Stimulated activated CD4-positive, alpha-beta T cell treated with anti-CD3 and anti-CD28 coated beads, TNF-alpha, amount 100 ng/mL, for 4 hours (primary cell): ENCODE measurements at places on chromosomes 7 and 10.

DNA sequence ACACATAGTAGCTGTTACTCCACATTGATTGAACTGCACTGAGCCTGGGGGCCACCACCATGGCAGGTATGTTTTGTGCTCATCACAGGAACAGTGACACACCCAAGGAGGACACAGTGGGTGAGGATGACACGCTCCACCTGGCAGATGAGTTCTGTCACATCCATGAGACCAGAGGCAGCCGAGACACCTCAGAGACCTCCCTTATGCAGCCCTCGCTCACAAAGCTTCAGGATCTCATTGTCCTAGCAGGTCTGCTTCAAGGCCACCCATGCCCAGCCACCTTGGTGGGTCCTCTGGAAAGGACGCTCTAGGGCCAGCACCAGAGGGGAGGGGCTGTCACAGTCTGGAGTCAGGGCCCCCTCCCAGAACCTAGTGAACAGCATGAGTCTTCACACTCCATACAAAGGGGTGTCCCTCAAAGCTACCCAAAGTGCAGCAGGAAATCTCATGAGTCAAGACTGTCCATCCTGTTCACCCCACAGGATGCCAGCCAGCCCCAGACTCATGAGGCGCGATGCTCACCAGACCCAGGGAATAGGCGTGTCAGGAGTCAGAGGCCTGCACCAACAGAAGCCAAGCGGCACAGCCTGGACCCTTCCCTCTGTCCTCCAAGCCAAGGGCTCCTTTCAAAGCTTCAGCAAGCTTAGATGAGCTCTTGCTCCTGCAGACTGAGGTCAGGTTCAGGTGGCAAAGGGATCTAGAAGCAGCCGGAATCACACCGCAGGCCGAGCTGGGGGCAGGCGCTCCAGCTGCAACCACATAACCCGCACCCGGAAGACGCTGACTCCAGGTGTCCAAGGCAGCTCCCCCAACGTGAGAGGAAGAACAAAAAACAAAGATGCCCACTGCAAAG, 9.6 kb downstream of the FAM53B start:
- no peak for DNase-seq

DNA sequence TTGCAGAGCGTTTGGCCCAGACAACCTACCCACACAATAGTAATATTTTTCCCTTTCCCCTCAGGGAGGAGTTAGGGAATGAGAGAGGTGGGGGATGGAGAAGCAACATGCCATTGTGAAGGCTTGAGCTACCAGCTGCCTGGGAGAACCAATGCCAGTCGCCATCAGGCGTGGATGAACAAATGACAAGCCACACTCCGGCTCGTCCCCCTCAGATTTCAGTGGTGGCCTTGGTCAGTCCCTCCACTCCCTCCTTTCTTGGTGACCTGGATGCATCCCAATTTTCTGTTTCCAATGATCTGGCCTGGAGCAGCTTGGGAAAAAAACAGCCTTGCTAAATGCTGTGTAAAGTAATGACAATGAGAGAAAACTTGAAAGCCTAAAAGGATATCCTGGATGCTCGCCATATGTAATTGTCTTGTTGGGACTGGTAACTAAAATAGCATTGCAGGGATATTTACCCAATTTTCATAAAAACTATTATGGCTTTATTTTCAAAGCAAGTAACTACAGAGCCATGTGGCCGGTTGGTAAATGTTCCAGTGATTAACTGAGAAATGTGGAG, 110.7 kb downstream of the ICA1 start:
- DNase-seq: no peak

- no peak for DNase-seq
Measured at GRCh38 chr7:13851736-13852135, 137.7 kb downstream of the ETV1 start.

DNA sequence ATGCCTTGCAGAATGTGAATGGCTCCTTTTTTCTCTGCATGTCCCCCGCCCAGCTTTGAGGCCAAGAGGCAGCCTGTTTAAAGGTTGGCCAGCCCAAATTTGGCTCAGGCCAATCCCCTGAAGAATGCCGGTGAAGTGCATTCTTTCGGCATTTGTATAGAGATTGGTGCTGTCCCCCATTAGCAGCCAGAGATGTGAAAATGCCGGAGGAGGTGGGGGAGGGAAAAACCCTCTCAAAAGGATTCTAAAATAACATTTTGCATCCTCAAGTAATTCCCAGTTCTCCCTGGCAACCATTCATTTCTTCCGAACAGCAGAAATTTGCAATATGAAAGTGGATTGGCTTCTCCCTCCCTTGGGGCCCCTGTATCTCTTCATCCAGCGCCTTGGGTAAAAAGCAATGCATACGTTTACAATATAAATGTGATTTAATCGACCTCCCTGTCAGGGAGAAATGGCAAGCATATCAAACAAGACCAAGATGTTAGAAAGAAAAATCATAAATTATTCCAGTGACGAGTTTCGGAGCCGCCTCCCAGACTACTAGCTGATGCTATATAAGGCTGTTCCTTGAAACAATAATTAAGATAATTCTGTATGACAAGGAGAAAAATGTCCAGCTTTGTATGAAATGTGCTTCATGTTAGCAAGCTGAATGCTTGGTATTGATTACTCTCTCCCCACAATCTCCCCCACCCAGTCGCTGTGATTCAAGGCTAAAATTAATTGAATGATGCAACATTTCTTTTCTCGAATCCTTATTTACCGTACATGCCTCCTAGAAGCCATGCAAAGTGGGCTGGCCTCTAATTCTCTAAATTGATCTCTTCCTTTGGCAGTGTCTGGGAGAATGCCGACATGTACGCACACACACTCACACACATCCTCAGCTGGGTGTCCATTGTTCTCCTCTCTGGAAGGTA, 323.7 kb downstream of the RPS24 start:
- DNase-seq: no peak

- no peak for DNase-seq
Measured at GRCh38 chr10:80659289-80659688, 121.6 kb downstream of the SH2D4B start.

DNA sequence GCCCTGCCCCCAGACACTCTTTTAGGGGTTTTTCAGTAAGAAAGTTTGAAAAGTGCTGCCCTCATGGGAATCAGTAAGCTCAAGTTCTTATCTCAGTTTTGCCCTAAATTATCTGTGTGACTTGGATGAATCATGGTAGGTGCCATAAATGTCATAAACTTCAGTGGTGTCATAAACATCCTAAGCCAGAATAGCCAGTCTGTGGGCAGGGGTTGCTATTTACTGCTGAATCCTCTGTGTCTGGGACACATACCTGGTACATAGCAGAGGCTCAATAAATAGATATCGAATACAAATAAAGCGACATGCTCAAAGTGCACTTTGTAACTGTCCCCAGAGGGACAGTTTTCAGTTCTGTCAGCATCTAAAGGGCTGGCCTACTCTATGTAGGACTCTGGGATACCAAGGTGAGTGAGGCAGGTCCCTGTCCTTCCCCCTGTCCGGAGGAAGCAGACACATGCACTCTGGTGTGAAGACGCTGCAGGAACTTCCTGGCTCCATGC, 502.1 kb downstream of the RPS24 start:
- no peak for DNase-seq

DNA sequence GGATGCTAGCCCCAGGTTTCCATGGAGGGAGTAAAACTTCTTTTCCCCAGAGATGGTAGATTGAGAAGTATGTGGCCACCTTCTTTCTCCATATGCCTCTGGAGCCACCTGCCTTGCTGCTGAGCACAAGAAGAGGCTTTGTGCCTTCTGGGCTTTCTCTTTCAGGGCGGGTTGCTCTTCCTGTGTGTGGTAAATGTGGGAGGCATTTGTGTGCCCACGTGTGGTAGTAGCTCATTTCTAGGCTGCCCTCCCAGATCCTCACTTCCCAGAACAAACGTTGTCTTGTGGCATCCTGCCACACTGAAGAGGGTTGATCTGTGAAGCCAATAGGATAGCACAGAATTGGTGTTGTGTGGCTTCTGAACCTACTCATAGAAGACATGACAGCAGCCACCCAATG, 342.0 kb upstream of the PODXL start:
- no peak for DNase-seq

DNA sequence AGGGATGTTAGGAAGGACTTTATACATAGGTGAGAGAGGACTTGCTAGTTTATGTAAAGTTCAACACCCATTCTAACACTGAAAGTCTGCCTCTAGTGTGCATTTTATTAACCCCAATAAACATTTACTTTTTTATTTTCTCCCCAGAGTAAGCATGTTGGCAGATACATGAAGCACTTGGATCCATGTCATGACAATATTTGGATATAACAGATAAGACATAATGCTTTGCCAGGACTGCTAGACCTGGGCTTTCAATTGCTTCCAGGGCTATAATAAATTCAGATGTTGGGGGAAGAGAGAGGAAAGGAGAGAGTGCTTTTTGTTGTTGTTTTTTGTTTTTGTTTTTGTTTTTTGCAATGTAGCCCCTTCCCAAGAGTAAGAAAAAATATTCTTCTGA, 269.3 kb upstream of the LRRTM3 start:
- DNase-seq: no peak

DNA sequence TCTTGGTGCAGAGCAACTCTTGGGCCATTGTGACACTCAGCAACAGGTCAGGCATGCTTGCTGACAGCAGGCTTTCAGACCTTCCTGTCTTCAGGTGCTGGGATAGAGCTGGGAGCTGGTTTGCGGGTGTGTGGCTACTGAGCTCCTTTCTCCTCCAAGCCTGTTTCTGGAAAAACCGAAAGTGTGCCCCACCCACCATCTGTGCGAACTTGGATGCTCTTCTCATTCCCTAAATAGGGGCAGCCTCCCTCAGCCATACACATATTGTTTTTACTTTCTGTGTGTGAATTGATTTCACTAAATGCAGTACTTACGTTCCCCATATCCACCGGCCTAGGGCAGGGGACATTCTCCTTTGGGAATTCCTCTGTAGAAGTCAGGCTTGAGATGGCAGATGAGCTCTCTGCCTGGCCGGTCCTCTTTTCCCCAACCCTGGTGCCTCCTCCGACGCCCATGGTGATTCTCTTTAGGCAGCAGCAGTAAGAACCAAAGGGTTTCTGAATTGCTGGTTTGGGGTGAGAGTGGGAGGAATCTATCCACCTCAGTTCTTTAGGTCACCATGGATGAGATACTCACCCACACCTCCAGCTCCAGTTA, 6.3 kb upstream of the NEUROG3 start:
- DNase-seq: no peak

GRCh38 chr7:55502124-55502857, 70.0 kb downstream of the VOPP1 start:
- no peak for DNase-seq

DNA sequence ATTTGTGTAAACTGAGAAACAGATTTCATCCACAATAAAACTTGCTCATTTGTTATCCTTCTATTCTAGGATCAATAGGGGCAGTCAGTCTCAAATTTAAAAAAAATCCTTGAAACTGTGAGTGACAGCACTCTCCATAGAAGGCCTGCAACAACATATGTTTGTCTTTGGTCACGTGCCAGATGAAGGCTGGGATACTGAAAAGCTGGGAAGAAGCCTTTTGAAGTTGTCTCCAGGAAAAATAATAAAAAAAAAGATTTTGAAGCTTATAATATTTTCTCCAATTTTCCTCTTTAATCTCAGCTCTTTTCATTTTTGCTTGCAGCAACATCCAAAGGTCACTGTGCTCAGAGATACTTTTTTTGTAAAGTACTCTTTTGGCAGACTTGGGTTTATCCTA, 128.6 kb upstream of the SLC26A5 start:
- no peak for DNase-seq

- DNase-seq: no peak
Measured at GRCh38 chr10:99555825-99556523, 23.2 kb downstream of the NKX2-3 start.

DNA sequence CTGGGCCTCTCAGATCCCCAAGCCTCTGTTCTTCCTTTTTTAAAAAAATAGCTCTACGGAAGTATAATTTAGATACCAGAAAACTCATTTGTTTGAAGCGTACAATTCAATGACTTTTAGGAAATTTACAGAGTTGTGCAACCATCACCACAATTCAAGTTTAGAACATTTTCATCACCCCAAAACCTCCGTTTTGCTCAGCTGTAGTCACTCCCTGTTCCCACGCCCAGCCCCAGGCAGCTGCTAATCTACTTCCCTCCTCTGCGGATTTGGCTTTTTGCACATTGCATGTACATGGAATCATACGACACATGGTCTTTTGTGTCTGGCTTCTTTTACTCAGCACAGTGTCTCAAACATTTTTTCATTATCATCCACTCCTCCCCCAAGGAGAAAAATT, 229.2 kb downstream of the TCF7L2 start:
- DNase-seq: no peak

- DNase-seq: no peak
Measured at GRCh38 chr10:111158595-111158994, 81.8 kb downstream of the ADRA2A start.

DNA sequence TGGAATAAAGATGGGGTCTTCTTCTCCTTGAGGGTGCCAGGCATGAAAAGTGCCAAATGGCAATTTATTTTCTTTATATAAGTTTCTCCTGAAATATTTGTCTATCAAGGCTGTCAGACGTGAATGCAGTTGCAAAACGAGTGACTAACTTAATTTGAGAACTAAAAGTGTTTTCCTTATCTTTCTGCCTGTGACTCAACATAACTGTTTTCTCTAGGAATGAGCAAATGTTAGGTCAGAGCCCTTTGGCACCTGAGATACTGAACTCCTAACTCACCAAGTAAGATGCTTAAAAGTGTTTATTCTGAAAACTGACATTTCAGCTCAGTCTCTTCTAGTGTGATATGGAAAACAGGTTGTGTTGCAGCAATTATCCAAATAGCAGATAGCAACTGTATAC, 197.0 kb downstream of the STK31 start:
- DNase-seq: no peak

GRCh38 chr10:70272925-70273316, 10.9 kb downstream of the NPFFR1 start:
- DNase-seq: no peak

DNA sequence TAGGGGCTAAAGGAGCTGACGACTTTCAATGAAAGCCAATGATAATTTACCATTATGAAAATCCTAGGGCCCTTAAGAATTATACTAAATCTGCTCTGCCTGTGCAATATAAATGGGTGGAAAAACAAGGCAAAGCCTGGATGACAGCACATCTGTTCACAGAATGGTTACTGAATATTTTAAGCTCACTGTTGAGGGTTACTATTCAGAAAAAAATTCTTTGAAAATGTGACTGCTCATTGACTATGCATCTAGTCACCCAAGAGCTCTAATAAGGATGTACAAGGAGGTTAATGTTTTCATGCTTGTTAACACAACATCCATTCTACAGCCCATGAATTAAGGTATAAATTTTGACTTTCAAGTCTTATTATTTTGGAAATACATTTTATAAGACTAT, 8.9 kb downstream of the DKK1 start:
- no peak for DNase-seq

DNA sequence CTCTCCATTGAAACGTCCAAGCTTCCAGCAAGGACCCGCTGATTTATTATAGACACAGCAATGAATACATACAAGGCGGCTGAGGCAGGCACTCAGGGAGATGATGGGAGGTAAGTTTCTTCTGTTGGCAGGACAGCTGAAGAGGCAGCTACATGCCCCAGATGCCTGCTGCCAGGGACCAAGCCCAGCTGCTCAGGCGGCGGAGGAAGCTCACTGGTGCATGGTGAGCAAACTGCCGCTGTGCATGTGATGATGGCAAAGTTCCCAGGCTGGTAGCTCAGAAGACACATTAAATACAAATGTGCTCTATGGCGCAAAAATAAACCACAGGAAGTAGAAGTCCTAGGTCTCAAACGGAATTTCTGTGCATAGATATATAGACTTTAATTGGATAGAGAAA, 2.3 kb downstream of the DNTT start:
- no peak for DNase-seq

- DNase-seq: no peak
Measured at GRCh38 chr7:39153647-39154046, 175.9 kb downstream of the POU6F2 start.
